ENCODE measurements at places on chromosomes 3 and 15.

GRCh38 chr15:49530092-49530491, 90.5 kb downstream of the FAM227B start:
- DNase-seq = no peak

- no peak for DNase-seq
These were observed 47.2 kb upstream of the SLC6A11 start for GRCh38 chr3:10768708-10769394.

DNA sequence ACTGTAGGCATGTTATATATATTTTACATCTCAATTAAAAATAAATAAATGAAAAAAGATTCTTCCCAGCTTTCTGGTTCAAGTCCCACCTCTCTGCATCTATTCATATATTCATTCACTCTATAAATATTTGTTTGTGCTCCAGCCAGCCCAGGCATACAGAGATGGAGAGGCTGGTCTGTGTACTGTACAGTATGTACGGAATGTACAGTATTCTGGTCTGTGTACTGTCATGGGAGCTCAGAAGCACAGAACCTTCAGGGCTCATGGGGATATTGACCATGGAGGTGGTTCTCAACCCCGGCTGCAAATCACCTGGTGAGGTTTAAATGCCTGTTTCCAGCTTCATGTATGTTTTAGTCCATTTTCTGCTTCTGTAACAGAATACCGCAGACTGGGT, 13.8 kb downstream of the CORO2B start:
- DNase-seq = no peak

DNA sequence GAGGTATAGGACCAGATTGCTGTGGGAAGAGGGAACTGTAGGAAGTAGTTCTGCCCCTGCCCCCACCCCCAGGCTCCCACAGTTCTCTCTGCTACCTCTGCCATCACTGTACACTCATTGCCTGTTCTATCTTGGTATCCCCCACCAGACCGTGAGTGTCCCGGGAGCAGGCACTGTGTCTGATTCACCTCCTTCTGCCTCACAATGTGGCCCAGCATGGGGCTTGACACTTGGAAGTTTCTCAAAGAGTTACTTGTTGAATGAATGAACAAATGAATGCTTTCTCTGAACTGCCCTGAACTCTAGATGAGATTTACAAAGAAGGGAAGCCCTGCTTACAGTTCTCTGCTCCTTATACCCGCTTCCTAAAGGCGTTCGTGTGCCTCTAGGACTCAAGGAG, 27.1 kb upstream of the PIK3CB start:
- no peak for DNase-seq

DNA sequence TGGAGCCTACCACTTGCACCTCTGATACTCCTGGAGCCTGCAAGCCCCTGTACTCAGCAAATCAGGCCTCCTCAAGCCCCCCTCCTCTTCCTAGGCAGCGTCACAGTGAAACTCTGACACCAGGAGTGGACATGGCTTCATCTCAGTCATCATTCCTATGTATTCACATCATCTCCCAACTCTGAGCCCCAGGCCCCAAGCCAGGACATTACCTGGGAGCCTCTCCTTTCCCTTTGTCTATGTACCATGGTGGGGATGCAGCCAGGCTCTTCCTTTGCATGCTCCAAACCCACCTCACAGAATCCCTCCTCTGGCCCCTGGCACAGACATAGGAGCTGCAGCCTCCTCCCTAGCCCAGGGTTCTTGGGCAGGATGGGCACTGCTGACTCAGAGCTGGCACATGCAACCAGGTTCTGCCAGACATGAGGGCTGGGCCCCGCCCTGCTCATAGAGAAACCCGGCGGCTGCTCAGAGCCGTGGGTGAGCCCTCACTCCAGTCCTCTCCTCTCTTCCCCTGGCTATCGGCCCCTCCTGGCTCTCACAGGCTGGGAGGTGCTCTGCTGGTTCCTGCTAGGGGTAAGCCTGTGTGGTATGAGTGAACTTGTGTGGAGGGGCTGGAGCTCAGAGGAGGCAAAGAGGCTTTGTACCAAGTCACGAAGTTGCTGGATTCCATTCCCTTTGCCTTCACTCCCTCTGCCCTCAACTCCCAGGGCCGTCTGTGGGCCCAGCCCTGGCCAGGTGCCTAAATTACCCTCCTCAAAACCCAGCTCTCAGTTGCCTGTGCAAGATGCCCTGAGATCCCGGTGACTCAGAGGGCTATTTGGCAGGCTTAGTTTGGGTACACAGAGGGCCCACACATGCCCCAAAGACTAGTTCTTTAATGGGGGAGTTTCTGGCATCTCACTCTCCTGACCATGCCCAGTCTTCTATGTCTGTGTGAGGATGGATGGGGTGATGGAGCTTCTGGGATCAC, 1.9 kb upstream of the PLCD1 start:
- no peak for DNase-seq

GRCh38 chr3:191137708-191138107, 61.3 kb upstream of the OSTN start:
- DNase-seq = no peak

DNA sequence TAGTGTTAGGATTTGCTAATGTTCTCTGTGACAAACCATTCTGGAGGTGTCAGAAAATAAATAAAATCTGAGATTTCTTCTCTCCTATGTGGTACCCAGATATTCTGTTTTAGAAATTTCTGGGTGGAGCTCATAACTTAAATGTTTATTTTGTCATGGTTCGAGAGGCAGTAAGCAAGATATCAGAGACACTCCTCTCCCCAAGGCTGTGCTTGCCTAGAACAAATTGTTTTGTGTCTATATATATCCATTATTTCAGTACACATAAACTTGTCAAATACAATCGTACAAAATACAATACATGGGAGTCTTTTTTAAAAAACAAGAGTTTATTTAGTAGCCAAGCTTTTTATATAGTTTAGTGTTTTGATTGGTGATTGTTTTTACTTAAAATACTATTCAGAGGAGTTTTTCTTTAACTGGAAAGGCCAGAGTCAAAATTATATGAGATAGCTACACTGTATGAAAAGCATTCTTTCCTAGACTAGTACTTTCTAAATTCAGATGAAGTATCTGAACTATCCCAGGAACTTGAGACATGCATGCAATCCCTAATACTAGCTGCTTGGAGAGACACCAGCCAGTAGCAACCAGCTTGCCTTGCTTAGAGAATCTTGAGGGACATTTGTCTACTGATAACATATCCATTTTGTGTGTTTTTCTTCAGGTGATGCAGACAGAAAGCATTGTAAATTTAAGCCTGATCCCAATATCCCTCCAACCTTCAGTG, 4.7 kb downstream of the EXOG start:
- DNase-seq = no peak

GRCh38 chr3:124763206-124763605, 33.0 kb downstream of the UMPS start:
- no peak for DNase-seq
